ENCODE measurements at places on chromosomes 4 and X.

GRCh38 chrX:10074241-10074941 is 82.4 kb upstream of the CLCN4 start:
- no peak for DNase-seq

DNA sequence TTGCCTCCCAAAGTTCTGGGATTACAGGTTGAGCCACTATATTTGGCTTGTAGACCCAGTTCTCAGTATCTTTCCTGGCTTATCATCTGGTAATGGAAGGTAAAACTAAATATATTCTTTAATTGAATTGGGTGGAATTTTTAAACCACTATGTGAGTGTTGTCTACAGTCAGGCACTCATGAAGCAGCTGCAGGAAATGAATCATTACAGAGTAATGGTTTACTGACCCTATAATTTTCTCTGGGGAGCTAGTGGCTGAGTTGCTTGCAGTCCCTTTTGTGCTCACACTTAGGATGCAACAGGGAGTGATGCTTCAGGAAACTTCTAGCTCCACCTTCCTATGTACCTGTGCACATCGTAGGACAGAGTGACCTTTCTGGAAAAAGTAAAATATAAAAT is 4.1 kb upstream of the UGT2B7 start:
- no peak for DNase-seq

- DNase-seq = no peak
Observed at GRCh38 chr4:159018062-159018629, 84.7 kb upstream of the RAPGEF2 start.

GRCh38 chr4:5746250-5746649 is 35.2 kb downstream of the EVC start:
- no peak for DNase-seq

DNA sequence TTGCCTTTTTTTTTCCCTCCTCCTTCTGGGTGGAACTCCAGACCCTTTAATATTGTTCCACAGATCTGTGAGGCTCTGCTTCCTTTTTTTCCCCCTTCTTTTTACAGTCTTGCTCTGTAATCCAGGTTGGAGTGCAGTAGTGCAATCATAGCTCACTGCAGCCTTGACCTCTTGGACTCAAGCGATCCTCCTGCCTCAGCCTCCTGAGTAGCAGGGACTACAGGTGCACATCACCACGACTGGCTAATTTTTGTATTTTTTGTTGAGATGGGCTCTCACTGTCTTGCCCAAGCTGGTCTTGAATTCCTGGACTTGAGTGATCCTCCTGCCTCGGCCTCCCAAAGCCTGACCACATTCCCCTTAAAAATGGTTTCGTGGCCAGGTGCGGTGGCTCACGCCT is 26.8 kb downstream of the NSD2 start:
- no peak for DNase-seq

Measured in central memory CD4-positive, alpha-beta T cell (primary cell).